Stimulated activated CD8-positive, alpha-beta memory T cell treated with anti-CD3 and anti-CD28 coated beads, Interleukin-7, amount 100 ng/mL, for 1 hour (primary cell): ENCODE measurements at places on chromosomes 11 and 22.

- DNase-seq, result no peak
These were observed 18.2 kb downstream of the MUC2 start for GRCh38 chr11:1092919-1093318.

GRCh38 chr11:133134314-133135173 is 397.8 kb downstream of the OPCML start:
- no peak for DNase-seq

DNA sequence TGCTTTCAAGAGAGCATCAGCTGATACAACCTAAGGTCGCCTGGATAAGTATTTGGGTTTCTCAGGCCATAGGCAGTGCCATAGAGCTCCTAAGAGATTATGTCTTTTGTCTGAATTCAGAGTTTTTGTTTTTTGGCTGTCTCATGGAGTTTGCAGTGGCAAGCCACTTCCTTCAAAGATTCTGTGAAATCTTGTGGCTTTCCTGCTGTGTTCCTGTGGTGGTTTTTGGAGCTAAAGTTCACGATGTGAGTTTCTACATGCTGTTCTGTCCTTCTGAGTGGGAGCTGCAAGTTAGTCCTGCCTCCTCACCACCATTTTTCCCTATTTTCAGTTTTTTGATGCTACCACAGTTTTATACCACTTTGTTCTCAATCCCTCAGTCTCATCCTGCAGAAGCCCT is 111.4 kb downstream of the COMMD9 start:
- no peak for DNase-seq

DNA sequence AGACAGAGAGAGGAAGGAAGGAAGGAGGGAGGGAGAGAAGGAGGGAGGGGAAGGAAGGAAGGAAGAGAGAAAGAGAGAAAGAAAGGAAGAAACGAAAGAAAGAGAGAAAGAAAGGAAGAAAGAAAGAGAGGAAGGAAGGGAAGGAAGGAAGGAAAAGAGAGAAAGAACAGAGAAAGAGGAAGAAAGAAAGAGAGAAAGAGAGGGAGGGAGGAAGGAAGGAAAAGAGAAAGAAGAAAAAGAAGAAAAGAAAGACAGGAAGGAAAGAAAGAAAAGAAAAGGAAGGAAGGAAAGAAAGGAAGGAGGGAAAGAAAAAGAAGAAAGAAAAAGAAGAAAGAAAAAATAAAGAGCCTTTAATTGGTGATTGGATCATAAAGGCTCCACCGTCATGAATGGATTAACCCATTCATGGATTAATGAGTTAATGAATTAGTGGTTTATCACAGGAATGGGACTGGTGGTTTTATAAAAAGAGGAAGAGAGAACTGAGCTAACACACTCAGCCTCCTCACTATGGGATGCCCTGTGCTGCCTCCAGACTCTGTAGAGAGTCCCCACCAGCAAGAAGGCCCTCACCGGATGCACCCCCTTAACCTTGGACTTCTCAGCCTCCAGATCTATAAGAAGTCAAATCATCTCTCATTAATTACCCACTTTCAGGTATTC is 9.0 kb upstream of the PLAAT2 start:
- no peak for DNase-seq

GRCh38 chr11:122330279-122330965 is 214.4 kb upstream of the BLID start:
- no peak for DNase-seq

DNA sequence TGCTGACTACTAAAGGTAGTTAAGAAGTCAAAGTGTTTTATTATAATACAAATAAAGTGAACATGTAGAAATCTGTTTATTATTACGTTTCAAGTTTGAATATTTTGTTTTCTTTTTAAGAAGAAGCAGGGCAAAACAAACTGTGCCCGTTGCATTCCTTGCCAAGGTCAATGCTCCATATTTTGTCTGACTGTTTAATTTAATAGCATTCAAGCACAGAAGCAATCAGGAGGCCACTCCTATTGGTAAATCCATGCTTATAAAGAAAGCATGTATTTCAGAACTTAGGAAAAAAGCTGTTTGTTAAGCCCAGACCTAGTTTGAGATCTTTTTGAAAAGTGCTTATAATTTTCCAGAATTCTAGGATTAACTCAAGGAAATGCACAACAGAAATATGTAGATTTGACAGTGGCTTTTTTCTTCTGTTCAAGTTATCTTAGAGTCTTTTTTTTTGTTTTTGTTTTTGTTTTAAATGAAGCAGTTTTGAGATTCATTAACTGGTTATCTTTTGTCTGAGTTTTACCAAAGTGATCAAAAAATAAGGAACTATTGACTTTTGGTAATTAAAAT is 51.7 kb downstream of the ARHGAP42 start:
- no peak for DNase-seq

DNA sequence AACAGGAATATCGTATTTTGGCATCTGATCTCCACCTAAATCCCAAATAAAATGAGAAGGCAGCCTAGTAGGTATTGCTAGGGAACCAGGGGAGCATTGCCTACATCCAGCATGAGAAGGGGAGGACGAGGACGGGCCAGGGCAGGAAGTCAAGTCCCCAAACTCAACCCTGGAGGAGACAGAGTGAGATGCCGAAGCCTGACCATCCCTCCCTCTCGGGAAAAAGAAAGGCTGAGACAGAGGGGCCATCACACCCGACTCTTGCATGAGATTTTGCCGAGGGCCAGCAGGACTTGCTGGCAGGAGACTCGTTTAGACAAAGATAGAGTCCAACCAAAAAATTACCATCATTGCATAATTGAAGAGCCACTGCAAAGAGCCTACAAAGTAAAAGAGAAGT is 50.2 kb upstream of the SPATA19 start:
- DNase-seq, result no peak

GRCh38 chr22:44668190-44668885 is 33.7 kb upstream of the PRR5 start:
- no peak for DNase-seq

- no peak for DNase-seq
These were observed 3.4 kb upstream of the WBP2NL start for GRCh38 chr22:41995211-41995610.

DNA sequence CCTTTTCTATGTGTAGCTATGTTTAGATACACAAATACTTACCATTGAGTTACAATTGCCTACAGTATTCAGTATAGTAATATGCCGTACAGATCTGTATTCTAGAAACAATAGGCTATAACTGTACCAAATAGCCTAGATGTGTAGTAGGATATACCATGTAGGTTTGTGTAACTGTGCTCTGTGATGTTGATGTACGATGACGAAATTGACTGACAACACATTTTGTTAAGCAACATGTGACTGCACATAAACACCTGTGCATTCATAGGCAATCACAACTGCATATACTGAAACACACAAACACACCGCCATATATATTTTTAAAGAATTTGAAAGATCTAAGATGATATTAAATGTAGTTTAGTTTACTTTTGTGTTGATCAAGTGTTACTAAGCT is 60.4 kb downstream of the TEAD1 start:
- no peak for DNase-seq

GRCh38 chr11:91312541-91312940 is 912.1 kb upstream of the FAT3 start:
- DNase-seq, result no peak

DNA sequence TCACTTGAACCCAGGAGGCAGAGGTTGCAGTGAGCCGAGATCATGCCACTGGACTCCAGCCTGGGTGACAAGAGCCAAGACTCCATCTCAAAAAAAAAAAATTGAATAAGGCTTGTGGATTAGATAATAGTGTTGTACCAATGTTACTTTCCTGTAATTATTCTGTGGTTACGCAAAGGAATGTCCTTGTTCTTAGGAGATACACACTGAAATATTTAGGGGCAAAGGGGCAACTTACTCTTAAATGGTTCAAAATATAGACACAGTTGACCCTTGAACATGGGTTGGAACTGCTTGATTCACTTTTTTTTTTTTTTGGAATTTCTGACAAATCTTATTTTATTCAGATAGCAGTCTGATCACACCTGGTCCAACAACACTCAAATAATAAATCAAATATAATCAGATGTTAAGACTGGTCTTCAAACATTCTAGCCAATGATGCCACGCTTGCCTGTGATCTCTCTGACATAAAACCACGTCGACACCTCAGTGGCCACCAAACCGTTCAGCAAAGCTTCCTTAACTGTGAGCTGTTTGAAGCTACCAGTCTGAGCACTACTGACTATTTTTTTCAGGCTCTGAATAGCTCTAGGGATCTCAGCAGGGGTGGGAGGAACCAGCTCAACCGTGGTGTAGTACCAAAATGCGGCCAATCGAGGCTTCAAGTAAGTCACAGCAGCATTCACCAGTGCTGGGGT is 710 bp downstream of the ATP5MGL start:
- DNase-seq, result no peak

- peak; percentile 50 for DNase-seq
These were observed 9.1 kb downstream of the SELENOO start for GRCh38 chr22:50209893-50210292.

DNA sequence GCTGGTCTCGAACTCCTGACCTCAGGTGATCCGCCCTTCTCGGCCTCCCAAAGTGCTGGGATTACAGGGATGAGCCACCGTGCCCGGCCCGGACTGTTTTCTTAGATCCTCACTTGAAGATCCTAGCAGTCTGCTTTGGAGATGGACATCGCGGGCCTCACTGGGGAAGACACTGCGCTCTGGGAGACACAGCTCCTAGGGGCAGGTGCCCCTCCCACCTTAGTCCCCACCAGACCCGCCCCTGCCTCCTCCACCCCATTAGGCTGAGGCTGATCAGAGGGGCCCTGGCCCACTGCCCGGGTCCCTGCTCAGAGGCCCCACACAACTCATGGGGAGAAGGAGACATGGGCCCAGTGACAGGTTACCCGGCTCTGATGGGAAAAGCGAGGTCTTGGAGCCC is 11.3 kb upstream of the LTO1 start:
- DNase-seq, result no peak

- DNase-seq, result no peak
These were observed 1.7 kb downstream of the NCF4 start for GRCh38 chr22:36862251-36863242.

DNA sequence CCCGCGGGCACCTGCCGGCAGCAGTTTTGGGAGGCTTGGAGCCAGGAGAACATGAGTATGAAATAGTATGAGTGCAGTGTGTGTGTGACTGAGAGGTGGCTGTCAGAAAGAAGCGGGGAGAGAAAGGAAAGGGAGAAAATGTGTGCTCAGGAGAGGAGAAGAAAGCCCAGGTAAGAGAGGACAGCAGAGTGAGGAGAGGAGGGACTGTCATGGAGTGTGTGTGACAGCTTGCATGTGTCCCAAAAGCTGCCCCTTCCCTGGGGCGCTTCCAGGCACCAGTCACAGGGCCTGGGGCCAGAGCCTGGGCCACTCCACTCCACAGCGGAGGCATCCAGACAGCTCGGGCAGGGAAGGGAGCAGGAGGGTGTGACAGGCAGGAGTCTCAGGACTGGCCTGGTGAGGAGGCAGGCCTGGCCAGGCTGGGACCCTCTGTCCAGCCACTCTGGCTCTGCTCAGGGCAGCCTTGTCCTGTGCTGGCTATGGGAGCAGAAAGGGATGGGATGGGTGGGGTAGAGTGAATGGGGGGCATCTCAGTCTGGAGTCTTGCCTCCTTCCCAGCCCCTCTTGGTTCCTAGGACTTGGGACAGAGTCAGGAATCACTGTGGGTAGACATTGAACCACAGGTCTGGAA is 949 bp downstream of the MMP11 start:
- no peak for DNase-seq

- DNase-seq, result no peak
These were observed 10.5 kb downstream of the MAP4K2 start for GRCh38 chr11:64792482-64792881.

- DNase-seq, result no peak
These were observed 473.1 kb downstream of the LRRC4C start for GRCh38 chr11:40986320-40986719.

GRCh38 chr11:80414181-80415165 is 973.6 kb upstream of the TENM4 start:
- DNase-seq, result no peak

GRCh38 chr11:72702577-72703241 is 28.5 kb upstream of the PDE2A start:
- DNase-seq, result no peak

GRCh38 chr22:36280379-36280778 is 27.4 kb downstream of the APOL1 start:
- DNase-seq, result no peak

GRCh38 chr11:2248242-2248641 is 22.1 kb downstream of the ASCL2 start:
- DNase-seq, result no peak

DNA sequence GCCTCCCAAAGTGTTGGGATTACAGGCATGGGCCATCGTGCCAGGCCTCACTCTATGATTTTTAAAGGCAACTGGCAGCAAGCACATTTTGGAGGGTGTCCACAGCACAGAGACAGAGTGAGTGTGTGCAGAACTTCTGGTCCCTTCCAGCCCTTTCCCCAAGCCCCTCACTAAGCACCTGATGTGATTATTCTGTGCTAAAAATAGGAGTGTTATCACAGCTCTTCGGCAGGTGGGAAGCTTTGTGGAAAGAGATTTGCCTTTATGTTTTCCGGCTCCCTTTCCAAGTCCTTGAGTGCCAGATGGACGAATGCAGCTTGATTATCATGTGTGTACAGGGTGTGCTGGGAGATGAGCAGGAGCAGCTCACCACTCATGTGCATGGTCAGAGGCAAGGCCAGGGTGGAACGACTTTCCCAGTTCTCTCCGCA is 310.8 kb downstream of the DDX10 start:
- no peak for DNase-seq

GRCh38 chr22:49216579-49216978 is 611.1 kb downstream of the BRD1 start:
- DNase-seq, result no peak

GRCh38 chr11:27930946-27931345 is 177.0 kb downstream of the KIF18A start:
- DNase-seq, result no peak

DNA sequence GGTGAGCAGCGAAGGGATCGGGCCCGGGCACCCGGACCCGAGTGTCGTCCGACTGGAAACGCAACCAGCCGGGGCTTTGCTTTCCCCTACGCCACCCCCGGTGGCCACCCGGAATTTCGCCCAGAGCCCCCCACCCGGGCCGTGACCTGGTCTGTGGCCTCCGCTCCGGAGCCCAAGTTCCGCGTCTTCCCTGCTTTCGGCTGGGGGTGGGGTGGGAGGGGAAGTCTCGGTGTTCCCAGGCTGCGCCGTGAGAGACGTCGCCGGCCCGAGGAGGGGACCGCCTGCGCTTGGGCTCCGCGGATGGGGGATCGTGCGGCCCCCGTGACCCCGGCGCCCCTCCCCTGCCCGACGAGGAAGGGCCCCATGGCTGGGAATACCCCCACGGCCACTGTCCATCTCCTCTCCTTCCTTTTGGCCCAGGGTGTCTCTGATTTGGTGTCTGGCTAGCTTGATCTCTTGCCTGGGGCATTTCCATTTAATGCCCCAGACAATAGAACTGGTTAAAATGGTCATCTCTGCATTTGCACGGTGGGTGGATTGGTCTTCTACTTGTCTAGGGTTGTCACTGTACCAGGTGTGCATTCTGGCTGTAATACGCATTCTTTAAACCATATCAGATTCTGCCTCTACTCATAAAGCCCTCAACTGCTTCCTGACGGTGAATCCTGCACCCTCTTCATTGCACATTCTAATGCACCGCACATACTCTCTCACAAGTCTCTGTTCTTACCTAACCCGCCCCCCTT is 789 bp downstream of the SIK2 start:
- no peak for DNase-seq
